Kidney (tissue), 22 donors: ENCODE measurements at places on chromosomes 2 and 18.

DNA sequence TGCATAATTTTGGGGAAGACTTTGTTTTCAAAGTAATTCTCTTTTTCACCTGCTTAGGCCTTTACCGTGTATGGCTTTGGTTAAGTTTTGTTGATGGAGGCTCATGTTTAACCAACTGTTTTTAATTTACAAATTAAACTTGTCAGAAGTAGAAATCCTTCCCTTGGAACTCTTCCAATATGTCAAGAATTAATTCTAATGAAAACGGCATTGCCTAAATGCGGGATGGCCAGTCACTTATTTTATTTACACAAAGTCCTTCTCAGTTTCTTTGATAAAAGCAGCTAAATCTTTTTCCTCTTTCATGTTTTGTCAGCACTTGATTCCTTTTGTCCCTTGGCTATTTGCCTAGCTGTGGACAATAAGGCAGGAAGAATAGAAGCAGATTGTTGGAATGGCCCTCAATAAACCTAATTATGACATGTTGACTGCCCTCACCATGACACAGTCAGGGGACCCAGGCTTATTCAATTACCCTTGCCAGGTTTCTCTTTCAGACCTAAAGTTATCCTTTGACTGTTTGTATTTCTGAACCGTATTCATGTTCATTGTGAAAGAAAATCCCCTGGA is 26.3 kb downstream of the PAX3 start:
- no peak for DNase-seq
- H3K4me1 ChIP-seq: no peaks in the 10 kb centered on the region
- no peak overlapping the region for H3K27ac ChIP-seq
- H3K4me3 ChIP-seq: no peak overlapping the region
- H3K36me3 ChIP-seq: no peaks in the 10 kb centered on the region
- peaks cover 28% of the 10 kb centered on the region for H3K27me3 ChIP-seq

DNA sequence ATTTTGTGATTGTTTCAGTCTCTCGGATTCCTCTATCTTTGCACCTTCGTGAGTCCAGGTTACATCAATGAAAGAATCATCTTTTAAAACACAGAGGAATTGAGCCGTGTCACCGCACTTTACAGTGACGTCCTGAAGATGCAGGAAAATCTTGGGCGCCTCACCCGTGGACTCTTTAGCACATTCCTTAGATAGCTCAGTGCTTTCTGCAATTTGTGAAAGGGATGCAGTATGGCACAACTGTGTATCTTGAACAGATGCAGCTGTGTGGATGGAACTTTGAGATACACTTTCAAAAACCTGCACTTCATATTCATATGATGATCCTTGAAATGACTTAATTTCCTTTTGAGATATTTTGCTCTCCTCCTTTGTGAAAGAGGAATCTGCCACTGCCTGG is 50.9 kb downstream of the TTN start:
- H3K27me3 ChIP-seq: no peaks in the 10 kb centered on the region
- no peak overlapping the region for H3K4me3 ChIP-seq
- no peaks in the 10 kb centered on the region for H3K36me3 ChIP-seq
- DNase-seq: no peak

DNA sequence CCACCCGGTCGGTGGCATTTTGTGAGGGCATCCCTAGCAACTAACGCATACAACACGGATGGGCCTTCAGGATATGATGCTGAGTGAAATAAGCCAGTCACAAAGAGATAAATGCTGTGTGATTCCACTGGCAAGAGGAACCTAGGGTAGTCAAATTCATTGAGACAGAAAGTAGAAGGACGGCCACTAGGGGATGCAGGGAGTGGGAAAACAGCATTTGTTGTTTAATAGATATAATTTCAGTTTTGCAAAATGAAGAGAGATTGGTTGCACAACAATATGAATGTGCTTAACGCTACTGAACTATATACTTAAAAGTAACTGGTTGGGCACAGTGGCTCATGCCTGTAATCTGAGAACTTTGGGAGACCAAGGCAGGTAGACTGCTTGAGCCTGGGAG is 112.9 kb downstream of the AFF3 start:
- no peaks in the 10 kb centered on the region for H3K36me3 ChIP-seq
- no peak for DNase-seq
- H3K27me3 ChIP-seq: no peaks in the 10 kb centered on the region
- no peak overlapping the region for H3K4me3 ChIP-seq
- no peak overlapping the region for H3K27ac ChIP-seq

DNA sequence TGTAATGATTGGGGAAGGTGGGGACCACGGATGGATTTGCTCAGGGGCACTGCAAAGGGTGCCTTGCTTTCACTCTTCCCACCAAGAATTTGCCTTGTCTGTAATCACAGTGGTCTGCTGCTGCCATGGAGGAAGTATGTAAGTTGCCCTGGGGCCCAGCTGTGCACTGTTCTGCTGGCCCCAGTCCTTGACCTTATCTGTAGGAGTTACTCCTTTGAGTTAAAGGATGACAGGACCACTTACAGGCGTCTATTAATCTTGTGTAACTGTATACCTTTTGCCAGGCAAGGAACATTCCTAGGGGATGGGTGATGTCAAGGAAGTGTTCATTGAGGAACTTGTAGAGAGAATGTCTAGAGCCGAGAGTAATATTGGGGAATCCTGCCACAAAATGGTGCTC is 212.8 kb upstream of the LRRTM1 start:
- no peak overlapping the region for H3K27ac ChIP-seq
- no peaks in the 10 kb centered on the region for H3K4me1 ChIP-seq
- DNase-seq: peak; percentile 80

GRCh38 chr2:223199531-223200515 is 147.8 kb downstream of the KCNE4 start:
- no peaks in the 10 kb centered on the region for H3K4me1 ChIP-seq
- H3K27ac ChIP-seq: no peak overlapping the region
- no peaks in the 10 kb centered on the region for H3K27me3 ChIP-seq
- no peak for DNase-seq

DNA sequence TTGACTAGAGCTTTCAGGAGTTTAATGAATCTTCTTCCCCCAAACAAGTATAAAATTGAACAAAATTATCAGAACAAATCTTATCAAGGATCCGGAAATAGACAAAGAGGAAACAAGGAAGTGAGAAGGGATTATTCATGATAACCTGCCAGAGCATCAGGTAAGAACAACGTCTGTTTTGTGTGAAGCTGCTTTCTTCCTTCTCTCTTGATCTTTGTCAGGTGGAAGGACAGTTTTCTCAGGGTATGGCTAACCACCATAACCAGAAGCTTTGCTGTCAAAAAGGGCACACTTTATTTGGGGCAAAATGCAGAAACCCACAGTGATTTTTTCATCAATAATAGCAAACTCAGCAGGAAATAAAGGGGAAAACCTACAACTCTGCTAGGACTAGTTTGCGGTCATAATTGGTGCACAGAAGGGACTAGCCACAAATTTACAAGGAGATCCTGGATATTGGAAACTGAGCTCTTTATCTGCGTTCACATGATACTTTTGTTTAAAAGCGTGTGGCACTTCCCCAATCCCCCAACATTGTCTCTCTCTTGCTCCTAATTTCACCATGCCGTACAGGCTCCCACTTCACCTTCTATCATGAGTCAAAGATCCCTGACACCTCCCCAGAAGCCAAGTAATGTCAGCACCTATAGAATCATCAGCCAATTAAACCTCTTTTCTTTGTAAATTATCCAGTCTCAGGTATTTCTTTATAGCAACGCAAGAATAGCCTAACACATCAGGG is 124.2 kb downstream of the FSIP2 start:
- no peak for DNase-seq
- H3K27ac ChIP-seq: no peak overlapping the region
- no peaks in the 10 kb centered on the region for H3K27me3 ChIP-seq
- no peaks in the 10 kb centered on the region for H3K36me3 ChIP-seq
- H3K4me1 ChIP-seq: no peaks in the 10 kb centered on the region

GRCh38 chr2:8498994-8499393 is 182.9 kb upstream of the ID2 start:
- no peak for DNase-seq
- H3K4me3 ChIP-seq: no peak overlapping the region
- H3K27ac ChIP-seq: no peak overlapping the region
- peaks cover 3% of the 10 kb centered on the region for H3K4me1 ChIP-seq
- no peaks in the 10 kb centered on the region for H3K27me3 ChIP-seq

- no peaks in the 10 kb centered on the region for H3K4me1 ChIP-seq
- no peak for DNase-seq
- H3K27ac ChIP-seq: no peak overlapping the region
Measured at GRCh38 chr2:79375817-79376216, 137.0 kb upstream of the CTNNA2 start.

DNA sequence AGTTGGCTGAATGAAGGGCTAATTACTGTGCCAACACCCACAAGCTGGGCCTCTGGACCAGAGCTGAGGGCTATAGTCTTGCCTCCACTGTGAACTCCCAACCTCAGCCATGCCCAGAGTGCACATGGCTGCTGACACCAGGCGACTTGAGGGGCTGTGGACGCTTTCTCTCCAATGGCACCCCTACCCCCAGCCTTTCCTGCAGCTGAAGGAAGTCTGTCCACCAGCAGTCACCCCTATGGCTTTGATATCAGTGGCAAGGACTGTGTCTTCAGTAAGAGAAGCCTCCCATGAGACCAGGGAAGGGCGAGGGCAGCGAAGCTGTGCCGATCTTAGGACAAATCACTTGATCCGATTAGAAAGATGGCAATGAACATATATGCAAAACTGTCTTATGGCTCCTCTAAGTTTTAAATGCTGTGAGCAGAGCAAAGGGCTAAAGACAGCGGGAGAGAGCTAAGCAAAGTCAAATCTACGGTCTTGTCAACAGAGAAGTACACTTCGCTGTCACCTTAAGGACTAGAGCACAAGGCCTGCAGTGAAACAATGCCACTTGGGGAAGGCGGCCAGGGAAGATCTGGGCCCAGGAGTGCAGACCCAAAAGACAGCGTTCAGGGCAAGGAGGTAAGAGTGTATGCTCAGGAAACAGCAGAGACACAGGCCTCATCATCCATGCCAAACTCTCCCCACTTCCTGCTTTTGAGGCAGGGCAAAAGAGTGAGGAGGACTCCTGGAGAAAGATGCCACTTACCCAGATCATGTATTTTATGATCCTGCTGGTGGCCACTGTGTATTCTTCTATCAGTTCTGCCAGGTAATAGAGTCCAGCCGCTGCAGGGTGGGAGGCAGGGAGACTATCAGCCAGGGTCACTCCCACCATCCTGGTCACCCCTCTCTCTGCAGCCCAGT is 1.5 kb downstream of the TEX261 start:
- H3K27me3 ChIP-seq: no peaks in the 10 kb centered on the region
- H3K27ac ChIP-seq: no peak overlapping the region
- no peaks in the 10 kb centered on the region for H3K4me1 ChIP-seq
- peak overlapping the region; percentile 96 for H3K4me3 ChIP-seq

DNA sequence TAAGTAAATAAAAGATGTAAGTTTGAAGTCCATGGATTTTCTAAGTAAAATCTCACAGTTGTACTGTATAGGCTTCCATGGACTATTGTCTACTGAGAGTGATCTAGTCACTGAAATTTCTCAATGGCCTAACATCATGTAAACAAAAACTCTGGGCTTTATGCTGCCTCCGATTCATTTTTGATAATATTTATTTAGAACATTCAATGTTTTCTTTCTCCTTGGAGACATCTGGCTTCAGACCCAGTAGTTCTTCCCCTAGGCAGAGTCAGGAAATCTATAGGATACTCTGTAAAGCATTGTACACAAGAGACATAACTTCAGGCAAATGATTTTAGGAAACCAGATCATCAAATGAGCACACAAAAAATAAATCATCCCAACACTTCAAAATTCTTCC is 1208.6 kb upstream of the ZEB2 start:
- no peaks in the 10 kb centered on the region for H3K36me3 ChIP-seq
- no peak overlapping the region for H3K4me3 ChIP-seq
- no peaks in the 10 kb centered on the region for H3K4me1 ChIP-seq
- H3K27ac ChIP-seq: no peak overlapping the region
- H3K27me3 ChIP-seq: no peaks in the 10 kb centered on the region

DNA sequence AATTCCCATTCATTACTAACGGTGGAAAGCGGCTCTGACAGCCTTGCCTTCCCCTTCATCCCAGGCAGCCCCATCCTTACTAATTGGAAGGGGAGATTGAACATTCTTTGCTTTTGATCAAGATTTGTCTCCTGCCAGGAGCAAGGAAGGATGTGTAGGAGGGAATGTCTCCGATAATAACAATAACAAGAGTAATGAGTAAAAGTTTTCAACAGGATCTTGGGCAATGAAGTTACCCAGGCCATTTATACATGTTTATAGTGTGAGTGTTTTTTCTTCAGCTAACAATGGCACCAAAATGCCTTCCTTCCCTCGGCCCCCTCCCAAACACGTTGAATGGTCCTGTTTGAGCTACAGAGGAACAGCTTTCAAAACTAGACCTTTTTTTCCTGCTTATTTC is 83.8 kb downstream of the GATA6 start:
- DNase-seq: no peak
- H3K27ac ChIP-seq: peak overlapping the region; percentile 15
- H3K4me3 ChIP-seq: no peak overlapping the region
- H3K36me3 ChIP-seq: no peaks in the 10 kb centered on the region
- H3K4me1 ChIP-seq: no peaks in the 10 kb centered on the region

DNA sequence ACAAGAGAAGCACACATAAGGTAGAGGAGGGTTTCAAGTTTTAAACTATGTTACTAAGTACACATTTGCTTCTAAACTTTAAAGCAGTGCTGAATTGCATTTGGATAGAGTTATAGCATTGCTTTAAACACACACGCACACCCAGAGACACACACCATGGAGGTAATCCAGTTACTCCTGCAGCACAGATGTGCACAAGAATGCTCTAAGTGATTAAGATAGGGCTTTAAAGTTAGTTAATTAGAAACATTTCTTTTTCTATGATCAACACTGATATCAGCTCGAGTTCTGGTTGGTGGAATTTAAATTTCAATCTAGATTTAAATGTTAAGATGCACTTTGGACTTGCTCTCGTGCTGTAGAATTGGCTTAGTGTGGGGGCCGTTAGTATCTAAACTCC is 492.3 kb downstream of the ZEB2 start:
- H3K27ac ChIP-seq: no peak overlapping the region
- no peak overlapping the region for H3K4me3 ChIP-seq
- no peak for DNase-seq
- H3K4me1 ChIP-seq: no peaks in the 10 kb centered on the region
- H3K27me3 ChIP-seq: no peaks in the 10 kb centered on the region
- H3K36me3 ChIP-seq: no peaks in the 10 kb centered on the region

DNA sequence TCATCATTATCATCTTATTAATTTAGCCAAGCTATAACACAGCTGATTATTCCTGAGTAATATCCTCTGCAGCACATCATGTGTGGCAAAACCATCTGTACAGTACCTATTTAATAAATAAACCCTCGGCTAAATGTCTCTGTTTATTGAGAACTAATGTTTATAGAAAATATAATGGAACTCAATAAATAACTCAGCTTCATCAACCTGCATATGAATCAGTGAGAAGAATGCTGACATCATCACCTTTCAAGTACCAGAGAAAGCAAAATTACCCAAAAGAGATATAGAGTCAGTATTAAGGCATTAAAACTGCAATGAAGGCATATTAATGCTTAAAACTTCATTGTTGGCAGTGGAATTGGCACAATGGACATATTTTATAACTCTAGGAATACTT is 558.3 kb downstream of the PLCL1 start:
- no peaks in the 10 kb centered on the region for H3K36me3 ChIP-seq
- H3K4me3 ChIP-seq: no peak overlapping the region
- no peak for DNase-seq
- H3K27ac ChIP-seq: no peak overlapping the region
- no peaks in the 10 kb centered on the region for H3K4me1 ChIP-seq
